ENCODE measurements at places on chromosomes 12 and 14.

GRCh38 chr14:53951627-53952303 is 4.9 kb downstream of the BMP4 start:
- DNase-seq, result peak; percentile 11

DNA sequence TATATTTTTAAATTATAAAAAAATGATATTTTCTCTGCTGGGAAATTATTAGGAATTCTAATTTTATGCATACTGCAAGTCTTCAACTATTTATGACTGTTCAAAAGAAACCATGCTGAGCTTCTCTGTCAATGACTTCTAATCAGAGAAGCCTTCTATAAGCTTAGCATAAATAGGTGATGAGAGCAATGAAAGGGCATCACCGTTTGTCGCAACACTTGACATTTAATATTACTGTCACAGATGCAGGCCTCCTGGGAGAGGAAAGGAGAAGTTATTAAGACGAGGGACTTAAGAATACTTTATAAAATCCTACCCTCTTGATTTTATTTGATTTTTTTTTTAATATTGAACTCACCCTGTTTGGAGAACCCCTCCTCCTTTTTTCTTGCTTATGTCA is 69.8 kb downstream of the CAPZA3 start:
- DNase-seq, result no peak

DNA sequence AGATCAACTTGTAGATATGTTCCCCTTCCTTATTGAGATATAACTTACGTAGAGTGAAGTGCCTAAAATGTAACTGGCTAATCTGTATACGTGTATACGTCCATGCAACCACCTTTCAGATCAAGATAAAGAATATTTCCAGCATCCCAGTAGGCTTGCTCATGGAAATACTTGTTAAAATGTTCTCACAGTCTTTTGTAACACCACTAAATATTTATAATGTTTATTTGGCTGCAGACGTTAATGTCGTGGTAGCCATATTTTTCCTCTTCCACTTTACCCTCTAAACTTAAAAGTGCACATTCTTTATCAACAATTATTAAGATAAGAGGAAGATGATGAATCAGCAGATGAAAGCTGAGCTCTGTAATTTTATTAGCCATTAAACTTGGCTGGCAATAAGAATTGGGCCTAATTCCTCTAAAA is 447.4 kb downstream of the AEBP2 start:
- DNase-seq, result peak; percentile 52

DNA sequence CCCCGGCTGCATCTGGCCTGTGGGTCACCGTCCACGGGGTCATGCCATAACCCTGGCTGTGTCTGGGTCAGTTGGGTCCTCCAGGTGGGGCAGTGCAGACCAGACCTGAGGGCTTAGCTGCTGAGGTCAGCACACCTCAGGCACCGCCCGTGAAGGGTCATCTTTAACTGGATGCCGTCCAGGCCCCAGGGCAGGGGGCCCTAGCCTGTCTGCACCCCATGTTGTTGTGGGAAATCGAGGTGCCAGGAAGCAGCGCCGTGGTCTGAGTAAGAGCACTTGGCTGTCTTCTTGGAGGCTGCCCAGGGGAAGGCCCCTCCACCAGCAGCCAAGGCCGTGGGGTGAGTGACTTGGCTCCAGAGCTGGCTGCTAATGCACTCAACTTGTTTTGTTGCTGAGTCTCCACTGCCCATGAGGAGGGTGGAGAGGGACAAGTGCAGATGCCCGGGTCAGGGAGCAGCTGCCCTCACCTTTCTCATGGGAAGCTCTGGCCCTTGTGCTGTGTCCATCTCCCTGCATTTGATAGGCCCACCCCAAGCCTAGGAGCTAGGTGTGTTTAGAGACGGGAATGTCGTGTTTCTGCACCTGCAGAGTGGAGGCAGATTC is 317.2 kb downstream of the TMEM121 start:
- DNase-seq, result no peak

- DNase-seq, result no peak
Measured at GRCh38 chr14:97976861-97977260, 1179.7 kb downstream of the VRK1 start.

GRCh38 chr14:84036840-84037239 is 1493.1 kb upstream of the FLRT2 start:
- no peak for DNase-seq

- DNase-seq, result no peak
Measured at GRCh38 chr12:132243596-132244310, 85.6 kb downstream of the GALNT9 start.

DNA sequence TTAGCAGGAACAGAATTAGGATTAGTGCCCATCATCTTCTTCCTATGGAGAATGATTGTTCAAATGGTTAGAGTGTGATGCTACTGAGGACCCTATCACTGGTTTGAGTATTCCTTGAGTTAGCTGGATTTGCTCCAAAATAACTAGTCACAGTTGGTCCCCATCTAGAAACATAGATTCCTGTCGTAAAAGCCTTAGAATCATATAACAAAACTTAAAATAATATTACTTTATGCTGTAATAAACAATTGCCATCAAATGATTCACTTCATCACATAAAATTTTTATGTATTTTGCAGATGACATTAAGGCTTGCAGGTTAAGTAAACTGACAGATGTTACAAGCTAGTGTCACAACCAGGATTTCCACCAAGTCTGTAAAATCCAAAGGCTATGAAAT is 209.8 kb downstream of the CCER1 start:
- DNase-seq, result no peak

DNA sequence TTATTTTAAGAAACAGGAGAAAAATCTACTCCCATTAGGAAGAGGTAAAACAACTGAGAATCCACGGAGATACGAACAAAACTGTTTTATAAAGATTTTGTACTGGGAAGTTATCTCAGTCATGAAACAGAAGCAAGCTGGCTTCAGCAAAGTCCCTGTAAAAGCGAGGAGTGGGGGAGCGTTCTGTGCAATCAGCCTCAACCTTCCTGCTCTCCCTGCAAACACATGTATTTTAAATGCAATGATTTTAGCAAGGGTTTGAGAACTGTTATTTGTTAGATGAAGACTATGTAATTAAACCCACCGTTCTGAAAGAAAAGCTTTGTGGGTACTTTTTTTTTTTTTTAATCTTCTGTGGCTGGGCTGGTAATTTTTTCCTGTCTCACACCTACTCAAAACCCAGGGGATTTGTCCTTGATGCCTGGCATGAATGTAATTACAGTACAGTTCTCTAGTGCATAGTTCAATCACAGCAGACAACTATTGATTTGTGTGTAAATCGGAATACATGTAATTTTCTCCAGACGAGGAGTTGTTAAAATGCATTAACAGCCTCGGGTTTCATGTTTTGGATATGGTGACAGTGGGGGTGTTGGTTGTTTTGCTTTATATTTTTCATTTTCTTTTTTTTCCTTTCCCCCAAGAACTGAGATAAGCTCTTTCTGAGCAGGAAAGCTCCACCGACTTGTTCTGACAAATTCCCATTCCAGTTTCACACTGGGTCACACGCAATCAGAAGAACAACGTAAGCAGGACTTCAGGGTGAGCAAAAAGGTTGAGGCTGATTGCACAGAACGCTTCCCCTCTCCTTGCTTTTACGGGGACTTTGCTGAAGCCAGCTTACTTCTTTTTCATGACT is 153.6 kb downstream of the PHLDA1 start:
- DNase-seq, result no peak

DNA sequence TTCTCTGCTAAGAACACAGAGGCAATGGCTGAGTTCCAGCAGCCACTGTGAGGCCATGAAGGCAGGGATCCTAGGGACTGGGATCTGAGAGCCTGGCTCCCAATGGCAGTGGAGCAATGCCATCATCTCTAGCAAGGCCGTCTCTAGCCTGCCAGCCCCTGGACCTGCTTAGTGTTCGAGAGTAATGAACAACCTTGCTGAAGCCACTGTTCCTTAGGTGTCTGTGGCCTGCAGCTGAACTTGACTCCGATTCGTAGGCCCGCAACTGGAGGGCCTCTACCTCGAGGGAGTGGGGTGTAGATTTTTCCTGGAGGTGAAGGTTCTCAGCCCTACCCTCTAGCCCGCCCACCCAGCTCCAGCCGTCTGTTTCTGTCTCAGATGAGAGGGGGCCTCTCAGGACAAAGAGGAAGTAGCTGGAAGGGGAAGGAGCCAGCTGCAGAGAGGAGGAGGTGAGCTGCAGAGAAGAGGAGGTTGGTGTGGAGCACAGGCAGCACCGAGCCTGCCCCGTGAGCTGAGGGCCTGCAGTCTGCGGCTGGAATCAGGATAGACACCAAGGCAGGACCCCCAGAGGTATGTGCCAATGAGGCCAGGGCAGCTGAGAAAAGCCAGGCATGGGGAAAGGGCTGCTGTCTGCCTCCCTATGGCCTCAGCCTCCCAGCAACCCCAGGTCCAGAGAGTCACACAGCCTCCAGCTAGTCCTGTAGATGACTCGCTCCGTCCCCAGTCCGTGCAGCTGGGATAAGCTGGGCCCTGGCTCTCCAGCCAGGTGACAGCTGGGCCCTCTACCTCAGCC is at the start of gene PLD4:
Gene PLD4, plus strand, starts transcription at position 459 of the 793 bp plus-strand sequence. CDS start 2,262 bp downstream, outside the sequence.
- DNase-seq, result no peak

DNA sequence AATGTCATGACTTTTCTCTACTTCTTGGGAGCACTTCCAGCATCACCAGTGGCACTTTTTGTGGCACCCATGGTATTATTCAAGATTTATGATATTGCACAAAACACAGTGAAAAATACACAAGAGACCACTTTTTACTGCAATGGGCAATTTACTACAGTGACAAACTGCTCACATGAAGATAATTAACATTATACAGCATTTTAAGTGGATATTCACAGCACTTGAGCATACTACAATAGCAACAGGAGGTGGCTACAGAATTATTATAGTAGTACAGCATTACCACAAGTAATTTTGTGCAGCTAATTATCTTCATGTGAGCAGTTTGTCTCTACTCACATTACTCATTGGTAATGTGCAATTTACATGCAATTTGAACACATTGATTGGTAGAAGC is 18.3 kb downstream of the IL26 start:
- DNase-seq, result no peak

DNA sequence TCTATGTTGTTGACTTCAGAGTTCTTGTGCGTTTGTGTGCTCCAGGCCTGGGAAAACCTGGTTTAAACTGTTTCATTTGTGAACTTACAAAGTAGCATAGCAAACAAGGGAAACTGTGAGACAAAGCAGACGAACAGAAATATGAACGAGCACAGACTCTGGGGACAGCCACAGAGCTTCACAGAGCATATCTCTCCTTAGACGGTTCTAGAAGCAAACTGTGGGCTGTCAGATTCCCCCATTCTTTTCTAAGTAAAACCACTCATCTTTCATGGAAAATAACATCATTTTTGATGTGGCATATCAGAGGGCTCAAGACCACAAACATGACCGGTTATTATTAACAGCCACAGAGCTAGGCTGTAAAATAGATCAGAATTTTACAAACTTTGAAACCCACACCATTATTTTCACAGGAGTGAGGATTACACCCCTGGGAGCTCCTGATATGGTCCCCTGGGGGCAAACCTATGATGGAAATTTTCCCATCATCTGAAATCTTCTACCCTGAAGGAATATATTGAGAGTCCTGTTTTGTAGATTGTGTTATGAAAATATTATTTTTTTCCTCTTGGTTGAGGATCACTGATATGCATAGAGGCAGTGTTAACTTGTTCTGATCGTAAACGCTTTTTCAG is 102.0 kb downstream of the ADGRD1 start:
- DNase-seq, result no peak

DNA sequence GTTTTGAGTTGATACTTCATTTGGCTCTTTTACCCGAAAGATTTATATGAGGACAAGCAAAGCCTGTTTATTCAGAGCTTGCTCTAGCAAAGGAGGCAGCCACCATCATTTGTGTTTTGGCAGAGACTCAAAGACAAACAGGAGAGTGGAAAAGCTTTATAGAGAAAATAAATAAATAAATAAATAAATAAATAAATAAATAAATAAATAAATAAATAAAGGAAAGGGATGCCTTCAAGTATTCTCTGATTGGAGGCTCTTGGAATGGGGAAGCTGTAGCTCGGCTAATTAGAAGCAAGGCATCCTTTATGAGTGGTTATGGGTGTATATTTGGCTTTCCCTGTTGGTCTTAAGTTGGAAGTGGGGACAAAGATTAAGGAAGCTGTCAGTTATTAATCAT is 229.8 kb downstream of the RASSF9 start:
- DNase-seq, result no peak

DNA sequence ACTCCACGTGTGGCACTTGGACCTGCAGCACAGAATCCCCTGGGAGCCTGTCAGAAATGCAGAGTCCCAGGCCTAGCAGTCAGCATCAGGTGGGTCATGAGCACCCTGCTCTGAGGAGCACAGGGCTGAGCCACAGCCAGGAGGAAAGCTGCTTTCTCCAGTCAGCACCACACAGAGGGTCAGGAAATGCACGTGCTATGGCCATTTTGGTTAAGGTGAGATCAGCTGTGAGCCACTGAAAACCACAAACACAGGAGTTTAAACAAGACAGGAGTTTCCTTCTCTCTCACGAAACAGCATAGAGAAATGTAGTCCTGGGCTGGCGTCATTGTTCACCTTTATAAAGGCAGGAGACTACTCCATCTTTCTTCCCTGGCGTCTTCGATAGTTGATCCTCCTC is 204.5 kb upstream of the SFSWAP start:
- DNase-seq, result no peak

DNA sequence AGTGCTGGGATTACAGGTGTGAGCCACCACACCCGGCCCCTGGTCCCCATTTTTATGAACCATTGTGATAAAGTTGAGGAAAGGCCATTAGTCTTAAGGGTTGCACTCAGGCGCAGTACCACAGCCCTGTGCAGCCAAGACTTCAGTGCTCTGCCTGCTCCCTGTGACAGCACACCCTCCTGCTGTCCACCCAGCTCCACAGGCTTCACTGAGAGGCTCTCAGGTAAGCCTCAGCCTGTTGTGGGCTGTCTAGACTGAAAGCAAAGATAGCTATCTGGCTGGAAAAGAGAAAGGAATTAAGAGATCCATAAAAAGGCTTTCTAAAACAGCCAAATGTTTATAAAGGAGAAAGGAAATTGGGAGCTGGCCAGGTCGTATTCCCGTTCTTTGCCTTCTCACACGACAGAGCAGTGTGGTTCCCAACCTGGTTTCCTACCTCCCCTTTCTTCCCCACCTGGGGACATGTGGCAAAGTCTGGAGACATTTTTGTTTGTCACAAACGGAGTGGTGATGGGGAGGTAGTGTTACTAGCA is 19.1 kb upstream of the DNM1L start:
- peak; percentile 87 for DNase-seq
